Occipital lobe (tissue), 3 donors: ENCODE measurements at places on chromosomes 12 and 14.

GRCh38 chr14:73239393-73240241 lies 2.3 kb downstream of the PAPLN start:
- DNase-seq = no peak

DNA sequence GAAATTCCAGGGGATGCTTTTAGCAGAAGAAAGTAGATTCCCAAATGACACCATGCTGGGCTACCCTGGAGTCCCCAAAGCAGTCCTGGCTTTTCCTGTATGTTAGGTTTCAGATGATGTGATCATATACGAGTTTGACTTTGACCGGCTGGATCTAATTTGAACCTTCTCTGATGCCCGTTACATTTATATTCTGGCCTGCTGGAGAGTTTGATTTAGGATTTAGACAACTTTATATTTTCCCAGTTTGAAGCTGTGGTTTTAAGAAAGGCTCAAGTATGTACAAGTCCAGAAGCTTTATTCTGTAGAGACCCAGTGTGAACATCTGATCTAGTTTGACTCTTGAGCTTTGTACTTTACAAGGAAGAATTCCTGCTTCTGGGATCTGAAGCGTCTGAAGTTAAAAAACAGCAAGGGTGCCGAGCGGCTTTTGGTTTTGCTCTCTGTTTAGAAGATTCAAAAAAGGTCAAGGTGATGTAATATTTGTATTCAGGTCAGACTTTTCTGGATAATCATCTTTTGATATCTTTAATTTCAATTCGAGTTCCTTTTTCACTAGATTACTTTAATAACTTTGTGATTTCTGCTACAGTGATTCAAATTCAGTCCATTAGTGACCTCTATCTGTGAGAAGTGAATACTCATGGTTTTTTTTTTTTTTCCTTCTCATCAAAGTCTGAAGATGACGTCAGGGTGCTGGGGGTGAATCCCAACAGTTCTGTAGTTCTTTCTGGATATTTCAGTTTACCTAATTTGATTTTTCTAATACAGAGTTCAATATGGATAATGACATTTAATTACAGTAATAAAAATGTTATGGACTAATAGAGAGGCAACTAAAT lies 6.3 kb downstream of the FLRT2 start:
- DNase-seq = no peak

DNA sequence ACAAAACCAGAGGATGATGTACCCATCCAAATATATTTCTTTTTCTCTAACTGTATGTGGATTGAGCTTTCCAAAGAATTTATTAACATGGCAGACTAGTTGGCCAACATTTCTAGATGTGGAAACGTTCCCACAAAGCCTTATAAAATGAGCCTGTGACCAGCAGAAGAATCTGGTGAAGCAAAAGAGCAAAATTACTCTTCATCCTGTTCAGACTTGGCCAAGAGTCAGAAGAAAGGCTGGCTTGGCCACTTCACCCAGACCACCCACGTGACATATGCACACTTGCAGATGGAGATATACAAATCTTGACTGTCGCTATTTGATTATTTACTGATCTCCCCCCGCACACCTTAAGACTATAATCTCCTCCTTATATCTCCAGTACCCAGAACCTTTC lies 96.7 kb downstream of the NUAK1 start:
- DNase-seq = no peak

- DNase-seq = no peak
These were observed 12.5 kb downstream of the PACS2 start for GRCh38 chr14:105326891-105327694.

GRCh38 chr14:26067341-26067740 lies 530.5 kb downstream of the NOVA1 start:
- no peak for DNase-seq

DNA sequence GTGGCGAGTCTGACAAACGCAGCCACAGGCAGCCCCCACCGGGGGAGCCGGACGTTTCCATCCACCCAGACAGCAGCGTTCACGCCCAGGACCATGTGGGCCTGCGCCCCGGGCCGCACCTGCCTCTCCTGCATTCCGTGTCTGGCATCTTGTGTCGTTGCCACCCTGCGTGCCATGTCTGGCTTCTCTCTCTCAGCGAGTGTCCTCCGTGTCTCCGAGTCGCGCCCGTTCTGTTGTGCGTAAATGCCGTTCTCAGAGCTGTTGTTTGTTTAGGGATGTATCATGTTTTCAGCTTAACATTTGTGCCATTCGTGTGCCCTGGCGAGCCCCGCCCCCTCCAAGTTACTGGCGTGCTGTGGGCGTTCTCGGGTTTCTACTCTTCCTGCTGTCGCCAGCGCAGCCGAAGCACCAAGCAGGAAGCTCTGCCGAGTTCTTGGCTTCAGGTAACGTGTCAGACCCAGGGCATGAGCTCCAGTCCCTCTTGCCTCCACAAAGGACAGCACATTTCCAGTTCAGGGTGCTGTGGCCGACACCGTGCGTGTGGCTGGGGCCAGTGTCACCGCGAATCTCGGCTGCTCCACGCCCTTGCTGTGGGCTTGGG lies 34.6 kb downstream of the NOC4L start:
- no peak for DNase-seq

DNA sequence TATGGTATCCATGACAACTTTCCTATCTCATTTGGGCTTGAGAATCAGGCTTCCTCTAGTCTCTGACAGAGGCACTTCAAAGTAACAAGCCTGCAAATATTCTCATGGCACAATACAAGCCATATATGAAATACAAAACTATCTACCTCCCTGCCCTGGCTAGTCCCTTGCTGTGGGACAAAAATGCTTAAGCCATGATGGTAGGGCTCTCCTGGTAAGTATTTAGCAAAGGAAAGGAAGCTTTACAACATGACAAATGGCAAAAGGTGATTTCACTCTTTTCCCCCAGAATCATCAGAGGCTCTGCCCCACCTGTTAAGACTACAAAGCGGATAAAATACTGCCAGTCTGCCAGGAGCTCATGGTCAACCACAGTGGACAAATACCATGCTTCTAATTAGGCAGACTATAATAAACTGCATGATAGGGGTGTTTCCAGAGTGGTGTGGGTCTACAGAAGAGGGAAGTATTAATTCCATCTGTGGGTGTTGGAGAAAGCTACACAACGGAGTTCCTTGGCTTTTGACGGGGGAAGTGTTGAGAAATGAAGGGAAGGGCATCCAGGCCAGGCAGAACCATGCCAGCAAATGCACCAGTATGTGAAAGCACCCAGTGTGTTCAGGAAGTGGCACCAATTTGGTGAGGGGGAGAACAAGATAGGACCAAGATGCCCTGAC lies 92.9 kb downstream of the SPTSSA start:
- no peak for DNase-seq

- no peak for DNase-seq
These were observed 58.2 kb downstream of the DICER1 start for GRCh38 chr14:95098984-95099599.

GRCh38 chr12:54870048-54870447 lies 15.7 kb downstream of the MUCL1 start:
- DNase-seq = no peak

DNA sequence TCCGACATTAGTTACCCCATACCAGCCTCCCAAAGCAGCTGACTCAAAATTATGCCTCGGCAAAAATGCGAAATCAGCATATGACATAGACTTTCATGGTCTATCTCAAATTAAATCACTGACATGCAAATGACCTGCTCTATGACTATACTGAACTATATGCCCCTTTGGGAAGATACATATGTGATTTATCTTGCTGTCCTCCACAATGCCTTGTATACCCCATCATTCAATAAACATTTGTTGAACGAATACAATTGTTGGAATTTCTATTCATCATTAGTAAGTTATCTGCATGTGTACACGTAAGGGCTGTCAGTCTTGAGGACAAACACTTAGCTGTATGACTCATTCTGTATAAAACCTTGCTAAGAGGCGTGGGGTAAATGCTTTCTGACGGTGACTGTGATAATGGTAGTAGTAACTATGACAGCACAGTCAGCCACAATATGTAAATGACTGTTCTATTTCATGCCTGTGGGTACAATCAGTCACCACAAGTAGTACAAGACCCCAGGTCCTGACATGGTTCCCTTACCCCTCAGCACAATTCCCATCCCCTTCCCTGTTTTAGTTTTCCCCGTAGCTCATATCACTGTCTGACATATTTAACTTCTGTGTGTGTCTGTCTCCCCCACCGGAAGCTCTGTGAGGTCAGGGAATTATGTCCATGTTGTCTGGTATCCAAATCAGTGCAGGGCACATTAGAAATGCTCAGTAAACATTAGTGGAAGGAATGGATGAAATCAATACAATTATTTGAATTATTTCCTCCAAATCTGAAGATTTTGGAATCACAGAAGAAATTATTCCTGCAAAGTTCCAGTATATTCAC lies 42.8 kb downstream of the STXBP6 start:
- DNase-seq = no peak

GRCh38 chr12:6056406-6057240 lies 67.8 kb downstream of the VWF start:
- DNase-seq = no peak

DNA sequence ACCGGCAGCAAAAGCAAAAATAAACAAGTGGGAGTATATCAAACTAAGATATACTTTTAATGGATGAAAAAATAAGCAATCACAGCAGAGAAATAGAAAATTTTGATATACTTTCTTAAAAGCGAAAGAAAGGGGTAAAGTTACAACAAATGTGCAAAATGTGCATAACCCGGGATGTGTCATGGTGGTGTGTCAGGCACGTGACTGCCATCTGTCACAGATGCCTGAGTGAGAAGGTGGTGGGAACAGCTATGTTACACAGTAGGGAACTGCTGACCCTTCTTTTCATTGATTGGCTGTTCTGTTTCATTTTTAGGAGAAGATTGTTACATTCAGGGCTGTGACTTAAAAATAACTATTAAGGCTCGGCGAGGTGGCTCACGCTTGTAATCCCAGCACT lies 168.1 kb upstream of the PELI2 start:
- DNase-seq = no peak

DNA sequence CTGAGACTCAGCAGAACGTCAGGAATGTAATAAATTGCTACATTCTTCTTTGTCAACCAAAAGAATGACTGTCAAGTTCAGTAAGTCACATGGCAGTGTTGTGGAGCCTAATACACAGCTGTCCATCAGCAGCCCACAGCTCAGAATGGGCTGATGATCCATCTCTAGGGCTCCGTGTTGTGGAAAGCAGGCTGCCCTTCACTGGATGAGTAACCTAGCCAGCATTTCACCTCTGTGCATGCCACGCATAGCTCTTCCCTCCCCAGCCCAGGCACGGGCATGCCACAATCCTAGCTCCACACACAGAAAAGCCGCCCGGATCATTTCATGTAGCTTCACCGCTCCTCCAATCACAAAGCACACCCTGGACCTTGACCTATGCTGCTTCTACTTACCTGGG lies 878.0 kb upstream of the TMEM132C start:
- no peak for DNase-seq

GRCh38 chr12:64706306-64706705 lies 52.9 kb downstream of the GNS start:
- no peak for DNase-seq

DNA sequence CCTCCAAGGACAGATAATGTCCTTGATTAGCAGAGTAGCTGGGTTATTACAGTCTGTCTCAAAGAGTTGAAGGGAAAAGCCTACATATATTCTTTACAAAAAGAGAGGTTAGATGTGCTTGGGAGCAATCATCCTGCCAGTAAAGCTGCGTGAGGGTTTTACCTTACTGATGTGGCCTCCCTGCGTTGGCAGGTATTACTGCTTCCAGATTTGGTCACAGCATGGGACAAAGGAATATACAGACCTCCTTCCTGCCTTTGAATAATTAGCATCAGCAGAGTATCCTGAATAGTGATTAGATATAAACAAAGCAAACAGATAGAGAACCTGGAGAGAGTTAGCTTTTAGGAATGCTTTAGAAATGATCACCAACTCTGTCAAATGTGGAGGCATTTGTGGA lies 69.6 kb downstream of the TMTC2 start:
- no peak for DNase-seq

DNA sequence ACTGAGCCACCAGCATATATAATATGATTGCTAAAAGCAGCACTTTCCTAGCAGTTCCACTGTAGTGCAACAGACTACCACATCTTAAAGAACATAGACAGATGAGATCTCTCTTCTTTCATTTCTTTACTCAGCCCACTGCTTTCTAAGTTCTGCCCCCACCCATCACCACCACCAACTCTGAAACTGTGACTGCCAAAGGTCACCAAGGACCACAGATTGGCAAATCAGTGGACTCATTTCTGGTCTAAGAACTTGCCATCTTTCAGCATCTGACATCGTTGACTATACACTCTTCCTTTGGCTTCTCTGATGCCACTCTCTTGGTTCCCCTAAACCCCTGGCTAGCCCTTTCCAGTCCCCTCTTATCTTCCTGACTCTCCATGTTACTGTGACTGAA lies 38.4 kb downstream of the IFNG start:
- no peak for DNase-seq

DNA sequence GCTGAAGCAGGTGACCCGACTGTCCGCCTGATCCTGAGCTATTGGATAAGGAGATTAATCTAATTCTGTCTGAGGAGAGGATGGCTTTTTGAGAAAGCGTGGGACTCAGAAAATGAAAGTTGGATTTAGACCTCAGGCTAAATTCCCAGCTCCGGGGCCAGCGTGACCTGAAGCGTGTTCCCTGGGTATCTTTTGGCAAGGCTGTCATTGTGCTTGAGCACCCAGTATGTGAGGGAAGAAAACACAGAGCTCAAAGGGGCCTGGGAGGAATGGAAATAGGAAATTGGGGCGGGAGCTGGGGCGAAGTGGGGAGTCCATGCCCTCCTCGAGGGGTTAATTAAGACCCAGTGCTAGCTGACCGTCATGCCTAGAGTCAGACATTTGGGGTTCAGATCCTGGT lies 17.5 kb upstream of the CCDC63 start:
- DNase-seq = no peak

DNA sequence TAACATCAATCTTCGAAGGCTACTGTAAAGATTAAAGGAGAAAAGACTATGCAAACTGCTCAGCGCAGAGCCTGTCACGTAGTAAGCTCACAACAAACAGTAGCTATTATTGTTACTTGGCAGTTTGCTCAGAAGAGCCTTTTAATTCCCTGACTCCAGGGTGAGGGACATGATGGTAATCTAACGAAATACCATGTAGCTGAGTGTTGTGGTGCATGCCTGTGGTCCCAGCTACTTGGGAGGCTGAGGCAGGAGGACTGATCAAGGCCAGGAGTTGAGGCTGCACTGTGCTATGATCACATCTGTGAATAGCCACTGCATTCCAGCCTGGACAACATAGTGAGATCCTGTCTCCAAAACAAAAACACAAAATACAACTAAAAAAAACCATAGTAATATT lies 22.8 kb downstream of the HEBP1 start:
- DNase-seq = no peak
